ENCODE measurements at places on chromosomes 7 and 10. TPM values are rescaled to one million over a fixed set of nuclear protein-coding genes. Genes with fewer than 3 reads are reported as not detected.

- H3K4me1 ChIP-seq: peaks cover 21% of the 10 kb centered on the region
- no peaks in the 10 kb centered on the region for H3K27me3 ChIP-seq
- no peak overlapping the region for H3K4me3 ChIP-seq
- no peak for DNase-seq
Measured at GRCh38 chr7:22361795-22362194, 4.8 kb upstream of the RAPGEF5 start.

- no peak overlapping the region for H3K4me3 ChIP-seq
- H3K27ac ChIP-seq: no peak overlapping the region
- no peak for DNase-seq
- peaks cover 4% of the 10 kb centered on the region for H3K4me1 ChIP-seq
Measured at GRCh38 chr10:100890141-100890672, 22.6 kb upstream of the SLF2 start.

- H3K27me3 ChIP-seq: no peaks in the 10 kb centered on the region
- H3K27ac ChIP-seq: peak overlapping the region; percentile 29
- no peaks in the 10 kb centered on the region for H3K36me3 ChIP-seq
- DNase-seq: peak; percentile 85
- peaks cover 8% of the 10 kb centered on the region for H3K4me1 ChIP-seq
Measured at GRCh38 chr7:36037121-36037662, 115.9 kb upstream of the EEPD1 start.

- no peak overlapping the region for H3K27ac ChIP-seq
- no peaks in the 10 kb centered on the region for H3K27me3 ChIP-seq
- H3K4me3 ChIP-seq: no peak overlapping the region
Measured at GRCh38 chr7:115387137-115387536, 465.2 kb downstream of the MDFIC start.

GRCh38 chr7:157585113-157585861 is 248.5 kb downstream of the DNAJB6 start:
- no peak overlapping the region for H3K27ac ChIP-seq
- no peak overlapping the region for H3K4me3 ChIP-seq
- no peaks in the 10 kb centered on the region for H3K4me1 ChIP-seq
- no peak for DNase-seq
- no peaks in the 10 kb centered on the region for H3K36me3 ChIP-seq
- H3K27me3 ChIP-seq: peaks cover 7% of the 10 kb centered on the region

- H3K27ac ChIP-seq: no peak overlapping the region
- peaks cover 17% of the 10 kb centered on the region for H3K36me3 ChIP-seq
- H3K4me3 ChIP-seq: no peak overlapping the region
- DNase-seq: no peak
- H3K27me3 ChIP-seq: no peaks in the 10 kb centered on the region
Measured at GRCh38 chr7:99383791-99384370, 9.4 kb downstream of the ARPC1B start.

DNA sequence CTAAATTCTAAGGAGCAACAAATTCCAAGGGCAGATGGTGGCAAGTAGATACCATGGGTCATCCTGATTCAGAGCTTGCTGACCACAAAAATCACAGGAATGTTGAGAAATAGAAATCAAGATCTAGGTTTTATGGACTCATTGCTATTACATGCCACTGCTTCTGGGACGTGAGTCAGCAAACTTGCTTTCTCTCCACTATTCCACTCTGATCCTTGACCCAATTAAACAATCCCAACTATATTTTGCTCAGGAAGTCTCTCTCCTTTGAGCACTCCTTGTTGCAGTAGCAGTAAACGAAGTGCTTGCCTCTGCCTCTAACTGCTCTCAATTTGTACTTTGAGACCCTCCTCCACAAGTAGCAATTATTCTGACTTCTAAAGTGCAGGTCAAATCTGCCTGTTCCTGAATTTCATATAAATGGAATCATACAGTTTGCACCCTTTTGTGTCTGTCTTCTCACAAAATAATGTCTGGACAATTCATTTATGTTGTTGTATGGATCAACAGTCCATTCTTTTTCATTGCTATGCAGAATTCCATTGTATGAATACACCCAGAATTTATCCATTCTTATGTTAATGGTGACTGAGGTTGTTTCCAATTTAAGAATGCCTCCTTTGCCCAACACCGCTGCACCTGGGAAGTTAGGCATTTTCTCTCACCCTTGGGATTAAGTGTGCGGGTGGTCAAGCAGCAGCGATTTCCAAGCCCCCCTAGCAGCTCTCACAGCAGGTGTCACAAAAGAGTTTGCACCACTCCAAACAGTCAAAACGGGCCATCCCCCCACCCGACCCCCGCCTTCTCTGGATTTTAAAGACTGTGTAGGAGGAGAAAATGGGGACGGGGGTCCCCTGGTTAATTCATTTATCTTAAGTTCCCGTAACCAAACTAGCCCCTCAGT is 35.9 kb downstream of the ACSM6 start:
- peaks cover 21% of the 10 kb centered on the region for H3K36me3 ChIP-seq
- peak overlapping the region; percentile 81 for H3K4me3 ChIP-seq
- no peak for DNase-seq
- H3K4me1 ChIP-seq: peaks cover 8% of the 10 kb centered on the region

DNA sequence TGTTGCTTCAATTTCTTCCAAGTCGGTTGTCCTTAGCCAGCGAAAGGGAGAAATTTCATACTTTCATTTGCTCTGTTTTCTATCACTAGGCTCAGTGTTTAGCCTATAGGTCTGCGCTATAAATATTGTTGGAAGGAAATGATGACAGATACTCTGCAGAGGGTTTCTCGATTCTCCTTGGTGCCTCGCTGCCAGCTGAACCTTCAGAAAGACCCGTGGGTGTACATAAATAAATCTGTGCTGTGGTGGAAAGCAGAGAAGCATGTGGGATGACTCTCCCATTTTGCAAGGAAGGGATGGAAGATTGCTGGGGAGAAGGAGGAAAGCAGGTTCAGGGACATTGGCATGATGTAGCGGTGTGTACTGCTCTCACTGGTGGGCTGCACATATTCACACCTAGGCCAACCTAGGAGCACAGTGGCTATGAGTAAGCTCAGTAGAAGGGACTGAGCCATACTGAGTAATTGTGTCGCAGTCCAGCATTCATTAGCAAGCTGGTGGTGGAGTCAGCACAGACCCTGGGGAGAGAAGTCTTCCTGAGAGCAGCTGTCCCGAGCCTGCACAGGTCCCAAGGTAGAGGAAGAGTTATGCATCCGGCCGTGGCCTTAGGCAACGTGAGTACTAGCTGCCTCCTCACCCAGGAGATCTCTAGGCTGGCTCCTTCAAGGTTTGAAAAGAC is 50.5 kb downstream of the PNLIPRP3 start:
- no peaks in the 10 kb centered on the region for H3K36me3 ChIP-seq
- no peak overlapping the region for H3K4me3 ChIP-seq
- no peaks in the 10 kb centered on the region for H3K27me3 ChIP-seq
- no peak overlapping the region for H3K27ac ChIP-seq

DNA sequence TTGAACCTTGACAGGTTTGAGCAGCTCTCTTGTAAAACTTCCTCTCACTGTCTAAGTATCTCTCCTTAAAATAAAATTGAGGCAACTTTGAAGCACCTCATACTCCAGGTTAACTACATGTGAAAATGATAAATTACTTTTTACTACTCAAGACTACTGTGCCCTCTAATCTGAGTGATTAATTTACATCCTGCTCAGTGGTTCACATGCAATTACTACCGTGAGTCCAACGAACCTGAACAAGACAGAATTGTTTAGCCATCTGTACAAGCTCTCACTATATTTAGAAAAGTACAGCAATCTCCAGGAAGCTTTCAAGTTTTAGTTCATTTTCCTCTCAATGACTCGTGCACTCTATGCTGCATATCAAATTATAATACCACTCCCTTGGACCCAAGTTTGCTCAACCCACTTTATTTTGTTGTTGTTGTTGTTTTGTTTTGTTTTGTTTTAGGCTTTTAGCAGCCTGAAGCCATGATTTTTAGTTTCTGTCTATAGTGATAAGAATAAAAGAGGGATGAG is 21.2 kb downstream of the PDE1C start:
- H3K36me3 ChIP-seq: no peaks in the 10 kb centered on the region
- no peaks in the 10 kb centered on the region for H3K27me3 ChIP-seq
- no peak overlapping the region for H3K27ac ChIP-seq
- DNase-seq: no peak
- H3K4me1 ChIP-seq: no peaks in the 10 kb centered on the region

- no peaks in the 10 kb centered on the region for H3K4me1 ChIP-seq
- H3K27me3 ChIP-seq: no peaks in the 10 kb centered on the region
- no peak overlapping the region for H3K4me3 ChIP-seq
- no peak overlapping the region for H3K27ac ChIP-seq
Measured at GRCh38 chr7:10756981-10757380, 216.7 kb upstream of the PHF14 start.

GRCh38 chr7:105014693-105015389 is 836 bp downstream of the KMT2E start:
- no peaks in the 10 kb centered on the region for H3K27me3 ChIP-seq
- DNase-seq: peak; percentile 80
- peak overlapping the region; percentile 99 for H3K27ac ChIP-seq
- no peaks in the 10 kb centered on the region for H3K36me3 ChIP-seq
- peak overlapping the region; percentile 95 for H3K4me3 ChIP-seq

DNA sequence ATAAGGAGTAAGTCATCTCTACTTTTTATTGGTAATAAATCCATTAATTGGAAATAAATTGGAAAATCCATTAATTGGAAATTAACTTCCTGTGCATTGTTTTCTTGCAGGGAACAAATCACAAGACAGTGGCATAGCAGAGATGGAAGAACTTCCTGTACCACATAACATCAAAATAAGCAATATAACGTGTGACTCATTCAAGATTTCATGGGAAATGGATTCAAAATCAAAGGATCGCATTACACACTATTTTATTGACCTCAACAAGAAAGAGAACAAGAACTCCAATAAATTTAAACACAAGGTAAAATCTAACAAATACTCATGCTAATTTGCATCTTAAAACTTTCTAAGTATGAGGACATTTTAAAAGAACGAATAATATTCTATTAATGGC is 57.8 kb downstream of the PHYHIPL start:
- peaks cover 6% of the 10 kb centered on the region for H3K36me3 ChIP-seq
- no peaks in the 10 kb centered on the region for H3K4me1 ChIP-seq
- no peak overlapping the region for H3K27ac ChIP-seq
- DNase-seq: no peak

DNA sequence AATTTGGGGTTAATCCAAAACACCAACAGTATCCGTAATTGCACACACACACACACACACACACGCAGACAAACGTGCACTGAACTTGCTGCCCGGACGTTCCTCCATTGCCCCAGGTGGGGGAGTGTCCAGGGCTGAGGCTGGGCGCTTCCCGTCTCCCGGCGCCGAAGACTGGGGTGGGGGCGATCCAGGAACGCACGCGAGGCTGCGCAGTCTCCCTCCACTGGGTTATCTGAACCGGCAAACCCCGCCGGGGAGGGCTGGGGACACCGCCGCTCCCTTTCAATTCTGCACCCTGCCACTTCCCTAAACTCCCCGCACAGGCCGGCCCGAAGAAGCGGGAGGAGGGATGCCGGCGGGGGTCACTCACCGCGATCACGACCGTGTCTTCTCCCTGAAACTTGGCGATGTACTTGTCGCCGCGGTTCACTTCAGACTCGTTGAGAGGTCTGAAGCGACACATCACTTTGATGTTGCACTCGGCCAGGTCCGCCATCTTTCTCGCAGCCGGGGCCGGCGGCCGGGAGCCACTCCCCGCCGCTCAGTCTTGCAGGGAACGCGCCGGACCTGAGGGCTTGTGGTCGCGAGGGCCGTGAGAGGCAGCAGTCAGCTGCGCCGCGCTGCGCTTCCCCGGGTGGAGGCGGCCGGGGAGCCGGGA is 618 bp downstream of the KIF5B start:
- H3K4me3 ChIP-seq: peak overlapping the region; percentile 98
- peaks cover 27% of the 10 kb centered on the region for H3K4me1 ChIP-seq
- H3K36me3 ChIP-seq: no peaks in the 10 kb centered on the region
- H3K27ac ChIP-seq: peak overlapping the region; percentile 95

- no peak overlapping the region for H3K4me3 ChIP-seq
- no peaks in the 10 kb centered on the region for H3K36me3 ChIP-seq
- H3K27ac ChIP-seq: no peak overlapping the region
- H3K4me1 ChIP-seq: peaks cover 42% of the 10 kb centered on the region
- no peaks in the 10 kb centered on the region for H3K27me3 ChIP-seq
Measured at GRCh38 chr7:151813445-151813844, 63.5 kb downstream of the PRKAG2 start.

- no peak overlapping the region for H3K27ac ChIP-seq
- DNase-seq: no peak
- no peak overlapping the region for H3K4me3 ChIP-seq
Measured at GRCh38 chr7:79923953-79924352, 210.7 kb upstream of the GNAI1 start.

GRCh38 chr7:22442882-22443369 is 57.1 kb downstream of the STEAP1B start:
- H3K4me1 ChIP-seq: peaks cover 19% of the 10 kb centered on the region
- H3K4me3 ChIP-seq: no peak overlapping the region
- H3K27me3 ChIP-seq: no peaks in the 10 kb centered on the region
- peak overlapping the region; percentile 44 for H3K27ac ChIP-seq
- DNase-seq: no peak
- H3K36me3 ChIP-seq: no peaks in the 10 kb centered on the region

DNA sequence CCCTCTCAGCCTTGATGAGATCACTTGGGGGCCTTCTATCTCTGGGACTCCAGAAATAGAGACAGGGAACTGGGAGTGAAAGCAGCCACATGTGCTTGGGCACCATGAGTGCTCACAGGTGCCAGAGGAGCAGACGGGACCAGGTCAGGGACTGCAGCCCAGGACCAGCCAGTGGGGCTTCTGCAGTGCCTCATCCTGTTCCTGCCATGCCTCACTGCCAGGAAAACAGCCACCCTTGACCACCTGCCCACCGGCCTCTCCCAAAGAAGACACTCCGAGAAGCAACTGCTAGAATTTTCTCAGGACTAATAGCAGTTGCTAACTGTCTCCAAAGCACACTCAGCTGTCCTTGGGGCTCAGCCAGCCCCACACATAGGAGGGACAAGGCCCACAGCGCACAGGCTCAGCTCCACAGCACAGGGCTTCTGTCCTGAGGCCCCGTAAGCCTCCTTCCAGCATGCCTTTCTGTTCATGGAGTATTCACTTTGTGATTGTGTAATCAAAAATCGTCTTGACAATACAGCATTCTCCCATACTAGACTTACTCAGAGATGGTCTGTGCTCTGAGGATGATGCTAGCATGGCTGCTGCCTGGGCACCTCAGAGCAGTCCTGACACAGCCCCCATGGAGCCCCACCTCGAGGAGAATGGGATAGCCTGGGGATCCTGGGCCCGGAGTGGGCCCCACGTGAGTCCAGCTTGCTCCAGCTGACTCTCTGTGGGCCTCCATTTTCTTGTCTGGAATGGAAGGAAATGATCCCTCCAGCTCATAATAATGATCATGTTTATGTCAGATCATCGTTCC is 115.7 kb upstream of the RET start:
- no peaks in the 10 kb centered on the region for H3K4me1 ChIP-seq
- no peaks in the 10 kb centered on the region for H3K36me3 ChIP-seq
- no peak overlapping the region for H3K4me3 ChIP-seq
- DNase-seq: no peak
- no peaks in the 10 kb centered on the region for H3K27me3 ChIP-seq

Gene SLC18A3
- 3.5 TPM for polyA plus RNA-seq

Gene ADAM22
- 5.9 TPM for polyA plus RNA-seq

Gene PPA1
- 137 TPM for polyA plus RNA-seq

Gene SPDYE6
- 4.3 TPM for polyA plus RNA-seq

Gene INHBA
- 2.8 TPM for polyA plus RNA-seq

Gene PNLIPRP2
- polyA plus RNA-seq: 11.9 TPM

Gene HBP1
- 68.7 TPM for polyA plus RNA-seq

Gene NKX2-3
- polyA plus RNA-seq: 22.1 TPM

Gene CPED1
- polyA plus RNA-seq: 12.1 TPM

Gene NPY4R
- polyA plus RNA-seq: 1.8 TPM

Gene NACAD
- polyA plus RNA-seq: 7.2 TPM

Gene RAPGEF5
- polyA plus RNA-seq: 29.8 TPM

Gene EIF5AL1
- polyA plus RNA-seq: 0.39 TPM

Gene KDM7A
- 17.3 TPM for polyA plus RNA-seq

Data from large intestine (tissue), 12 donors.